ENCODE measurements at places on chromosomes 12 and 14. TPM values are rescaled to one million over a fixed set of nuclear protein-coding genes. Genes with fewer than 3 reads are reported as not detected.

The HOXC6 gene
- not detected for total RNA-seq

GRCh38 chr14:76446921-76447320 lies 71.0 kb downstream of the ESRRB start:
- DNase-seq: no peak
- H3K4me1 ChIP-seq: no peaks in the 10 kb centered on the region
- no peak overlapping the region for H3K4me3 ChIP-seq
- H3K27ac ChIP-seq: no peak overlapping the region
- H3K36me3 ChIP-seq: no peaks in the 10 kb centered on the region
- H3K27me3 ChIP-seq: peaks cover 24% of the 10 kb centered on the region

DNA sequence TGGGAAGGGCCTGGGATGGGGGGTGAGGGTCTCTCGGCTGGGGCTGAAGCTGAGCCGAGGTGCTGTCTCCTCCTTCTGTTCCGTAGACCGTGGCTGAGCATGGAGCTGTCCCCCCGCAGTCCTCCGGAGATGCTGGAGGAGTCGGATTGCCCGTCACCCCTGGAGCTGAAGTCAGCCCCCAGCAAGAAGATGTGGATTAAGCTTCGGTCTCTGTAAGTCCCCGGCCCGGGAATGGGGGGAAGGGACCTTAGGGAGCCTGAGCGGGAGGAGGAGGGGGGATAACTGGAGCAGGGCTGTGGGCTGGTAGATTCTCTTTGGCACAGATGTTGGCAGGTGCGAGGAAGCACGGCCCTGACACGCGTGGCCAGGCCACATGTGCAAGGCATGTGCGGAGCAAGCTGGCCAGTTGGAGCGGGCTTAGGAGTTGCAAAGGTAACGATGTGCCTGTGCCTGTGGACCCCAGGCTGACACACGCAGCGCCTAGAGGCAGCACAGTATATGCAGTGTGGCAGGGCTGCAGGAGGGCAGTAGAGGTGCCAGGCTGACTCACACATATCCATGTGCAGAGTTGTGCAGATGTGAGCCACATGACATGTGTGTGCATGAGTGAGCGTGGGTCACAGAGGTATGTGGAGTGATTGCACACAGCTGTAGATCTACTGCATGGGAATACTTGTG lies 512 bp downstream of the PDE1B start:
- peak; percentile 49 for DNase-seq
- peaks cover 7% of the 10 kb centered on the region for H3K27me3 ChIP-seq
- peaks cover 3% of the 10 kb centered on the region for H3K36me3 ChIP-seq
- H3K27ac ChIP-seq: no peak overlapping the region
- peaks cover 45% of the 10 kb centered on the region for H3K4me1 ChIP-seq

DNA sequence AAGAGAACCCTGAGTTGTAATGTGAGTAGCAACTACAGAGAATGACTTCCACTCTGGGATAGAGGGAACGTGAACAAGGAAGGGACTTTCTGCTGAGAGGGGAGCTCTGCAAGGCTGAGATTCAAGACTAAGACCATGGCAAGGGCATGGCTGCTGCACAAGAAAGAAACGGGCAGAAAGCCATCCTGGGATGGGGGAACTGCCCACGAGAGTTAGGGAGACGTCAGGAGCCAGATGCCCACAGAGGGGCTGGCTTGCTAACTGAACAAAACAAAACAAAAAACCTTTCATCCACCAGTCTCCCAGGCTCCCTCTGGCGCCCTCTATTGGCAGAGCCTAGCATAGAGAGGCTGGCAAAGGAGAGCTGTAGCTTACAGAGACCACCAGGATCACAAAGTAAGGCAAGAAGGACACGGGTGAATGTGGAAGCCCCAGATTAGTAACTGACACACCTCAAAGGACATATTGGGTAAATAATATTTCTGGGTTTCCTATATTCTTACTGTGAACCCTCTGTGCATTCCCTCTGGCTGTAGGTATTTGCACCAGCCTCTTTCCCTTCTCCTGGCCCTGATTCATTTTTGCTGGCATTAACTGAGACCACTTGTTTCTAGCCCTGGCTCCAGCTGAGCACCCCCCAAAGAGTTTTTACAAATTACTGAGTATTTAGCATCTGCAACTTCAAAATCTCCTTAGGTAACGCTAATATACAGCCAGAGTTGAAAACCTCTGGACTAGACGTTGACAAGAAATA lies 338.3 kb downstream of the EMP1 start:
- DNase-seq: peak; percentile 68
- no peak overlapping the region for H3K27ac ChIP-seq
- H3K4me3 ChIP-seq: no peak overlapping the region
- no peaks in the 10 kb centered on the region for H3K36me3 ChIP-seq

DNA sequence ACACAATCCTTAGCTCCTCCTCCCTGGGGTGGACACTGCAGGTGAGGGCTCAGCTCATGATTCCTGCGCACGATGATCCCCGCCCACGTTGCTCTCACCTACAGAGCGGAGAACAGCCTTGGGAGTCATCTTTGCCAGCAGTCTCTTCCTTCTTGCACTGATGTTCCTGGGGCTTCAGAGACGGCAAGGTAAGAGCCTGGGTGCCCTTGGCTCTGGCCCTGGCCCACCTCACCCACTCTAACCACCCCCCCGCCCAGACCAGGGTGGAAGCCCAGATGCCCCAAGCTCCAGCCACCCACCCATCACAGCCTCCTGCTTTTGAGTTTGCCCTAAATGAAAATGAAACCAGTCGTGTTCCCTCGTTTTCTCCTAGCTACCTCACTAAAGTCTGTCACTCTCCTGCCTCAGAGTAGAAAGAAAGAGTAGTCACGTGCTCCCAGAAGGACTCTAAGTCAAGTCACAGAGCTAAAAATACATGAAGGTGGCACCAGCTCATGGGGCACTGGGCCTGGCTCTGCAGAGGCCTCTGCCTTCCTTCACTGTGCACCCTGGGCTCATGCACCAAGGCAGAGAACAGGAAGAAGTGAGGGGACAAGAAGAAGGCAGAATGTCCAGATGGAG lies 9.0 kb downstream of the TAPBPL start:
- H3K4me3 ChIP-seq: peak overlapping the region; percentile 82
- H3K27ac ChIP-seq: peak overlapping the region; percentile 98
- peaks cover 29% of the 10 kb centered on the region for H3K36me3 ChIP-seq
- H3K4me1 ChIP-seq: peaks cover 92% of the 10 kb centered on the region
- DNase-seq: no peak

Measured in activated T-cell treated with anti-CD3 and anti-CD28 coated beads, Interleukin-2, amount 50 U/mL, for 72 hours (primary cell).